ENCODE measurements at places on chromosomes 3 and 15. TPM values are rescaled to one million over a fixed set of nuclear protein-coding genes. Genes with fewer than 3 reads are reported as not detected.

GRCh38 chr3:86416334-86416733 is 574.6 kb downstream of the VGLL3 start:
- H3K27me3 ChIP-seq = no peaks in the 10 kb centered on the region
- no peak for DNase-seq
- no peak overlapping the region for H3K4me3 ChIP-seq
- no peaks in the 10 kb centered on the region for H3K4me1 ChIP-seq

- no peak overlapping the region for H3K27ac ChIP-seq
- H3K27me3 ChIP-seq = no peaks in the 10 kb centered on the region
- no peaks in the 10 kb centered on the region for H3K4me1 ChIP-seq
- no peak for DNase-seq
- H3K4me3 ChIP-seq = no peak overlapping the region
Measured at GRCh38 chr15:95816591-95816990, 513.9 kb upstream of the NR2F2 start.

GRCh38 chr3:59880717-59881116 is 830.9 kb upstream of the CFAP20DC start:
- no peaks in the 10 kb centered on the region for H3K4me1 ChIP-seq
- no peak overlapping the region for H3K27ac ChIP-seq
- no peak overlapping the region for H3K4me3 ChIP-seq
- DNase-seq = no peak
- no peaks in the 10 kb centered on the region for H3K36me3 ChIP-seq

DNA sequence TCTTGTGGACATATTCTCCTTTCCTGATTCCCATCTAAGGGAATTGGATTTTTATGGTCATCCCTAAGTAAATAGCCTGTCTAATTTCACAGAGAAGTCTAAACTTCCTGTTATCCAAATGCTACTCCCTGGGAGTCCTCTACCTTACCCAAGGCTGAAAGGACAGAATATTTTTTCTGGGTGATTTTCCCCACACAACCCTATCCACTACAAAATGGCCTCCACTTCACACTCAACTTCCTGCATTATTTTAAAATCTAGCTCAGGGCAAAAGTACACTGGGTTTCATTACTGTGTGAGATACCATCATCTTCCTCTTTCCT is 77.5 kb upstream of the ABI3BP start:
- DNase-seq = no peak
- H3K4me1 ChIP-seq = no peaks in the 10 kb centered on the region
- H3K36me3 ChIP-seq = no peaks in the 10 kb centered on the region
- no peak overlapping the region for H3K4me3 ChIP-seq

DNA sequence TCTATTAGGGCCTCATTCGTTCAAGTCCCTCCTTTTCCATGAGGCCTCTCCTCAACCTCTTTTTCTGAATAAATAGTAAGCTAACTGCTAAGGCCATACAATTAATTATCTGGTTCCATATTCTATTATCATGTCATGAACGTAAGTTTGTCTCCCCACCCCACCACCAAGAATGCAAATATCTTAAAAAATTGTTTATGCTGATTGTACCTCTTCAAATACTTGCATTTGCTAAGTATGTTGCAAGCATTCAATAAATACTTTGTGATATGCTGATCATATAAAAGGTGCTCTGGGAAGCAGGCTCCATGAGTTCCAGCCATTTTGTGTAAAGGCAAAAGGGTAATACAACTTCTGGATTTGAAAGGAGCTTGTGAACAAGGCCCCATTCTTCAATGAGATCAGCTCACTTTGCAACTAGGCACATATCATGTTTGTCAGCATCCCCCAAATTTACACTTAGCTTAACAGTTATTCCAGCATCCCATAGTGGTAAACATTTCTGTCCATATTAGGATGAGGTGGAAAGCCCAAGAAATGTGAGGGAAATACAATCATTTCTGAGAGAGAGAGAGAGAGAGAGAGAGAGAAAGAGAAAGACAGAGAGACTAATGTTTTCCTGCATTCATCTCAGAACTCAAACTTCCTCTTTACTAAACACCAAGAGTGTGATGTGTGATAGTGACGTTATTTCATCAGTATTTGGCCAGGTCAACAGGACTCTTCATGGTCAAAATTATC is 33.2 kb downstream of the SLC12A8 start:
- DNase-seq = no peak
- peak overlapping the region; percentile 61 for H3K27ac ChIP-seq
- H3K4me3 ChIP-seq = no peak overlapping the region
- no peaks in the 10 kb centered on the region for H3K27me3 ChIP-seq
- no peaks in the 10 kb centered on the region for H3K36me3 ChIP-seq
- H3K4me1 ChIP-seq = peaks cover 8% of the 10 kb centered on the region

- no peaks in the 10 kb centered on the region for H3K36me3 ChIP-seq
- no peak overlapping the region for H3K4me3 ChIP-seq
- H3K4me1 ChIP-seq = peaks cover 6% of the 10 kb centered on the region
- H3K27ac ChIP-seq = no peak overlapping the region
- DNase-seq = no peak
- H3K27me3 ChIP-seq = no peaks in the 10 kb centered on the region
Measured at GRCh38 chr3:184015381-184016019, 2.2 kb downstream of the ABCC5 start.

GRCh38 chr3:64318001-64318400 is 92.7 kb upstream of the PRICKLE2 start:
- H3K4me1 ChIP-seq = no peaks in the 10 kb centered on the region
- no peaks in the 10 kb centered on the region for H3K36me3 ChIP-seq
- DNase-seq = no peak
- H3K4me3 ChIP-seq = no peak overlapping the region

- H3K4me1 ChIP-seq = peaks cover 14% of the 10 kb centered on the region
- H3K4me3 ChIP-seq = no peak overlapping the region
- no peak overlapping the region for H3K27ac ChIP-seq
- no peak for DNase-seq
- H3K36me3 ChIP-seq = no peaks in the 10 kb centered on the region
- H3K27me3 ChIP-seq = no peaks in the 10 kb centered on the region
Measured at GRCh38 chr15:84911879-84912660, 27.6 kb downstream of the SLC28A1 start.

DNA sequence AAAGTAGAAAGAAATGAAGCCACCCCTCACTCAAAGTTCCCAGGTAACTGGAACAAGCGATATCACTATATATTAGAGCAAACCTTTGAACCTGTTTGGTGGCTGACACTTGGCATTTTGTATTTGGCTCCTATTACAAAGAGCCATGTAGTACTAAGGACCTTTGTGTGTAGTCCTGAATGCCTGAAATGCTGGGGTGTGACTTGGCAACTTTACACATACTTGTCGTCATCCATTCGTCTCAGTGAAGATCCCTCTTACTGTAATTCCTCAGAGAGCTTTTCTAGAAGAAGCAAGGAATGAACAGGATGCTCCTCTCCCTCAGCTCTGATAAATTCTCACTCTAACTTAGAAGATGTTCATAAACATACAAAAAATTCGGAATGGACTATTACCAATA is 216.1 kb upstream of the CDIN1 start:
- no peak overlapping the region for H3K27ac ChIP-seq
- no peaks in the 10 kb centered on the region for H3K4me1 ChIP-seq
- H3K36me3 ChIP-seq = no peaks in the 10 kb centered on the region
- no peak overlapping the region for H3K4me3 ChIP-seq
- H3K27me3 ChIP-seq = no peaks in the 10 kb centered on the region

DNA sequence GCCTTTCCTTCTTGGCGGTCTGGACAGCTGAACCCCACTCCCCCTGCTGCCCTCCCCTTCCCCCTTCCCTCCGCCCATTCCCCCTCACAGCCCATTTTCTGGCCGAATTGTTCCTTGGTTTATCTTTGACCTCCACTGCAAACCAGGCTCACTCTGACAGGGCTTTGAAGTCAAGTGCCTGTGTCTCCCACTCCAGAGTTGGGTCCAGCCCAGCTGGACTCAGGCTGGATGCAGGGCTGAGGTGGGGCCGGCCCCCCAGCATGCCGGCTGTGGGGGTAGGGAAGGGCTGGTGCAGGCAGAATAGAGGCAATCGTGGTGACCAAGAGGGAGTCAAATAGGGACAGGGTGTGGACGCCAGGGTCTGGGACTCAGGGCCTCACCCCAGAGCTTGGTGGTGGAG is 57.0 kb upstream of the MRPS22 start:
- no peak overlapping the region for H3K27ac ChIP-seq
- H3K4me1 ChIP-seq = no peaks in the 10 kb centered on the region
- no peak overlapping the region for H3K4me3 ChIP-seq
- no peak for DNase-seq
- no peaks in the 10 kb centered on the region for H3K36me3 ChIP-seq
- no peaks in the 10 kb centered on the region for H3K27me3 ChIP-seq

GRCh38 chr15:78732634-78733033 is 78.6 kb downstream of the ADAMTS7 start:
- peaks cover 1% of the 10 kb centered on the region for H3K27me3 ChIP-seq
- H3K27ac ChIP-seq = no peak overlapping the region
- H3K36me3 ChIP-seq = no peaks in the 10 kb centered on the region
- no peaks in the 10 kb centered on the region for H3K4me1 ChIP-seq
- H3K4me3 ChIP-seq = no peak overlapping the region

GRCh38 chr15:83928878-83929418 is 275.0 kb downstream of the ADAMTSL3 start:
- peaks cover 36% of the 10 kb centered on the region for H3K4me1 ChIP-seq
- H3K36me3 ChIP-seq = no peaks in the 10 kb centered on the region
- no peaks in the 10 kb centered on the region for H3K27me3 ChIP-seq
- H3K27ac ChIP-seq = peak overlapping the region; percentile 99

- H3K4me3 ChIP-seq = no peak overlapping the region
- H3K36me3 ChIP-seq = no peaks in the 10 kb centered on the region
- H3K27ac ChIP-seq = no peak overlapping the region
- no peaks in the 10 kb centered on the region for H3K27me3 ChIP-seq
Measured at GRCh38 chr3:188416041-188416440, 262.1 kb downstream of the LPP start.

DNA sequence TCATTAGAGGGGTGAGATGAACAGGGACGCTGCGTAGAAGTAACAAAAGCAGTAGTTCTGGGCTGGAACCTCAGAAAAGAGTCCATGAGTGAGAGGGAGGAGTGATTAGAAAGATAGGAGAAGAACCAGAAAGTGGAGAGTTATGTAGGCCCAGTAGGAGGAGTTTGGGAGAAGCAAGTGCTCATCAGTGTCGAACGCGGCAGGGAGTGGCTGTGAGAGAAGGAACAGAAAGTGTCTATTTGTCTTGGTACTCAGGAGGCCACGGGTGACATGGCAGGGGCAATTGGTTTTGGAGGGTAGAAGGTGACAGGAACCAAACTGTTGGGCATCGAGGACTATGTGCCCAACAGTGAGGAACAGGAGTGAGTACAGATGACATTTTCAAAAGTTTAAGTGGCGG is 1.3 kb upstream of the INSYN1 start:
- peaks cover 5% of the 10 kb centered on the region for H3K27me3 ChIP-seq
- H3K4me3 ChIP-seq = no peak overlapping the region
- no peaks in the 10 kb centered on the region for H3K4me1 ChIP-seq
- DNase-seq = no peak
- no peaks in the 10 kb centered on the region for H3K36me3 ChIP-seq

GRCh38 chr3:179927191-179927590 is 109.5 kb downstream of the PEX5L start:
- no peaks in the 10 kb centered on the region for H3K4me1 ChIP-seq
- no peak overlapping the region for H3K27ac ChIP-seq
- no peaks in the 10 kb centered on the region for H3K36me3 ChIP-seq
- H3K4me3 ChIP-seq = no peak overlapping the region
- H3K27me3 ChIP-seq = no peaks in the 10 kb centered on the region

DNA sequence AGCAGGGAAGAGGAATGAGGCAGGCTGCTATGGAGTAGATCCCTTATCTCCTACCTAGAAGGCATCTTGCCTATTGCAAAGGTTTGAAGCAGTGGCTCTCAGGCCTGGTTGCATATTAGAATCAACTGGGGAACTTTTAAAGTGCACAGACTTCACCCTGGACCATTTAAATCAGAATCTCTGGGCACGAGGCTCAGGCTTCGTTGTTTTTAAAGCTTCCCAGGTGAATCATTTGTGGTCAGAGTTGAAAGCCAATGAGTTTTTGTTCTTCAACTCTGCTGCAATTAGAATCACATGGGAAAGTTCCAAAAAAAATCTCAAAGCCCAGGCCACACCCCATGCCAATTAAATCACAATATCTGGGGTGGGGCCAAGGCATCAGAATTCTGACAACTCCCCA is 773.1 kb downstream of the AGBL1 start:
- no peak for DNase-seq
- H3K36me3 ChIP-seq = no peaks in the 10 kb centered on the region
- no peak overlapping the region for H3K4me3 ChIP-seq

DNA sequence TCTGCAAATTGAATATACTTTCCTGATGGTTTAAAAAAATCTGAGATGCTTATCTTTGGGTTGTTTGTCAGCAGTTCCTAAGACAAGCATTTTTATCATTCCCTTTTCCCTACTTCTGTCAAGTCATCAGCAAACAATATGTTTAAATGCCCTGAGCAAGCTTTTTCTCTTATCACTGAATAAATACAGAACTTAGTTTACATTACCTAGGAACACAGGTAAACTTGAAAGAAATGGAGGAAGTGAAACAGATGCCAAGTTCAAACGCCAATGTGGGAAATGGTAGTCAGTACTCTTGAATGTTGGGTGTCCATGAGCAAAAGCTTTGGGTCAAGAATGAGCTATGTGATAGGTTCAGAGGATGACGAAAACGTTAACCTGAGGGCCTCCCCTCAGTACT is 17.2 kb upstream of the TCAIM start:
- no peaks in the 10 kb centered on the region for H3K36me3 ChIP-seq
- no peaks in the 10 kb centered on the region for H3K4me1 ChIP-seq
- no peaks in the 10 kb centered on the region for H3K27me3 ChIP-seq
- DNase-seq = no peak

- no peaks in the 10 kb centered on the region for H3K4me1 ChIP-seq
- DNase-seq = no peak
- H3K27me3 ChIP-seq = no peaks in the 10 kb centered on the region
- no peak overlapping the region for H3K4me3 ChIP-seq
Measured at GRCh38 chr3:167521006-167521355, 47.1 kb upstream of the SERPINI2 start.

DNA sequence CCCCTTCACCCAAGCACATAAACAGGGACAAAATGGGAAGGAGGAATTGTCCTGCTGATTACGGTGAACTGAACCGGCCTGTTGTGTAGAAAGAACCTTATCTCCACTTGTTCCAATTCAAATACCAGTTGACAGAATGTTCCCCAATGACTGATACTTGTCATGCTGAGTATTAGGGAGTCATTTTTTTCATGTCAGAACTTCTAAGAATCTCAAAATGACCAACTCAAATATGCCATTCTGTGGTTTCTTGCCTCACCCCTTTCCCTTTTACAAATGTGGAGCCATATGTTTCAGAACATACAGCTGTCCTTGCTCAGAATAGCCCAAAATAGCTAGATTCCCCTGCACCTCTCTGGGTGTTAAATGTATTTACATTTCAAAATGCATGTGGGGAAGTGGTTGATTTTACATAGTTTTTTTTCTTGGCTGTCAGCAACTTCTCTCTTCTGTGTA is 405.9 kb upstream of the TBL1XR1 start:
- no peak overlapping the region for H3K4me3 ChIP-seq
- H3K4me1 ChIP-seq = peaks cover 13% of the 10 kb centered on the region
- no peaks in the 10 kb centered on the region for H3K27me3 ChIP-seq
- DNase-seq = no peak
- no peak overlapping the region for H3K27ac ChIP-seq

The C3orf52 gene
- polyA plus RNA-seq = 1.8 TPM

The HIGD2B gene
- polyA plus RNA-seq = not detected

The ZNF717 gene
- 7.5 TPM for polyA plus RNA-seq

The POLG gene
- 30.2 TPM for polyA plus RNA-seq

The KIF15 gene
- polyA plus RNA-seq = 26.2 TPM

The SOX14 gene
- not detected for polyA plus RNA-seq

The C2CD4A gene
- polyA plus RNA-seq = not detected

The TIPIN gene
- polyA plus RNA-seq = 54.4 TPM

The FEZF2 gene
- not detected for polyA plus RNA-seq

The UPK1B gene
- not detected for polyA plus RNA-seq

The ISL2 gene
- polyA plus RNA-seq = not detected

The SKOR1 gene
- not detected for polyA plus RNA-seq

The ST6GAL1 gene
- polyA plus RNA-seq = 133 TPM

The HERC2 gene
- polyA plus RNA-seq = 26.3 TPM

Data from GM12878 (cell line).